Lower leg skin (tissue), 4 donors: ENCODE measurements at places on chromosomes 12 and 14. TPM values are rescaled to one million over a fixed set of nuclear protein-coding genes. Genes with fewer than 3 reads are reported as not detected.

Gene PPP4R4
- 1.2 TPM for total RNA-seq

Gene OR4E2
- total RNA-seq, result not detected

Gene COA8
- total RNA-seq, result 21.0 TPM

Gene SOX5
- 31.2 TPM for total RNA-seq

Gene ISCA2
- 13.7 TPM for total RNA-seq

Gene MGST1
- total RNA-seq, result 47.9 TPM

Gene OAS3
- total RNA-seq, result 17.6 TPM

- DNase-seq, result peak; percentile 58
Observed at GRCh38 chr14:73467800-73468199, 9.5 kb upstream of the NUMB start.

DNA sequence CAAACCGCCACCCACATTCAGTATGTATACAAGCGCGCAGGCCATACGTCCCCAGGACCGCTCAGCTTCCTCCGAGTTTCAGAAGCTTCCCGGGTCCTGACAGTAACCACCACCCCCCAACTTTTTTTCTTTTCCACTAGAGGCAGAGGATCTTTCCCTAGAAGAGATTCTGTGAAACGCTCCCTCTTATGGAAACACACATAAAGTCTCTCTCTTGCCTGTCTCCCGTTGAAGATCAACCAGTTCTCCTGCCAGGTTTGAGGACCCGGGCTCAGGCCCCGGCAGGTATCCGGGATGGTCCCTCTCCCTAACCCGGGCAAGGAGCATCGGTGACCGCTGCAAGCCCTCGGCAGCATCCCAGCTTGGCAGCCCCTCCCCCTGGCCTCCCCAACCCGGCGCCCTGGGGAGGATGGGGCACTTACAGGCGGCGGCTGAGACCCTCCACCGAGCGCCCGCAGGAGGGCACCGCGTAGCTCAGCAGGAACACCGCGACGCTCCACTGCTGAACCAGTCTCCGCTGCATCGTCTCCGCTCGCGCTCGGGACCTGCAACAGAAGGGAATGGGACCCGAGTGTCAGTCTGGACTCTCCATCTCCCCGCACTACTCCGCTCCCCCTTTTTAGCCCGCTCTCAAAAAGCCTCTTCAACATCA, 3.4 kb downstream of the PTHLH start:
- no peak for DNase-seq

GRCh38 chr12:113850309-113851056, 115.6 kb downstream of the RBM19 start:
- no peak for DNase-seq

DNA sequence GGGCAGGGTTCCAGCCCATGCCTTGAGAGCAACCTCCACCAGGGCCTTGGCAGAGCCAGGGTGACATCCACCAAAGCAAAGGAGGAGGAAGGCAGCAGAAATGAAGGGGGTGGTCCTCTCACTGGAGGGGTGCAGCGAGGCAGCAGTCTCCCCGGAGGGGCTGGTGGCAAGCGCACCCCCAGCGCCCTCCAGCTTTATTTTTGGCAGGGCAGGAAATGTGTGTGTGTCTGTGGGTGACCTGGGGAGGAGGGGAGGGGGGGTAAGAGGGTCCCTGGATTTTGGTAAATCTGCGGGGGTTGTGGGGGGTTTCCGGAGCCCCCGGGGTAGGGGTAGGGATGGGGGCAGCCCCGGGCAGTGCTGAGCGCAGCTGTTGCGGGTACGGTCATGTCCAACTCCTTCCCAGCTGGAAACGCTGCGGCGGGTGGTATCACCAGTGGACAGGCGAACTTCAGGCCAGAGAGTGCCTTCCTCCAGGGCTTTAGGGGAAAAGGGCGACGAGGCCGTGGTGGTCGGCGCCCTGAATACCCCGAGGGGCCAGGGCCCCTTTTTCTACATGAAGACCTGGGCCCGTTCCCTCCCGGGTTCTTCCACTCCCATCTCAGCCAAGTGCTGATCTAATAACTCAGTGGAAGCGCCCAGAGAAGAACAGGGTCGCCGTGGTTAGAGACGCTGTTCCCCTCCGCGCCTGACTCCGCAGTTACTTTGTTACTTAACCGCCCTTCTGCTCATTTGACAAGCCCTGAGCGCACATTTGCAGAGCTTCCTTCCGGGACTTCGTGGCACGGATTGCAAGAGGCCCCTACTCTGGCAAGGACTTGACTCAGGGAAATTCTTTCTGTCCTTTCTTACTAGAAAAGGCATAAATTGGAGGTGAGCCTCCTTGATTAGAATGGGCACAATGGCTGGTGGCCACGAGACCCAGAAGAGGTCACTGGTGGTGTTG, 55.2 kb downstream of the FOS start:
- DNase-seq, result peak; percentile 91

DNA sequence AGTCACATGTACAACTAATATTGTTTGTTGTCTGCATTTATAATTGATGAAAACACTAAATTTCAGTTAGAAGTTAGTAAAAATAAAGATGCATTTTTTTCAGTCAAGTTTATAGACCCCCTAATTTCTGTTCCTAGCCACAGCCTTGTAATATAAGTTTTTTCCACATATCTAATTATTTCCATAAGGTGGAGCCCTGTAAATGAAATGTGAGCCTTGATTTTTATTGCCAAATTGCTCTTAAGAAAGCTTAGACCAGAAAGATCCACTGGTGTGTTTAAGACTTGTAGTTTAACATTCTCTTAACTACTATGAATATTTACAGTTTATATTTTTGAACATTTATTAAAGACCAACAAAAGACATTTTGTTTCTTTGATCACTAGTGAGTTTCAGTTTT, 322.1 kb upstream of the RGS6 start:
- no peak for DNase-seq

DNA sequence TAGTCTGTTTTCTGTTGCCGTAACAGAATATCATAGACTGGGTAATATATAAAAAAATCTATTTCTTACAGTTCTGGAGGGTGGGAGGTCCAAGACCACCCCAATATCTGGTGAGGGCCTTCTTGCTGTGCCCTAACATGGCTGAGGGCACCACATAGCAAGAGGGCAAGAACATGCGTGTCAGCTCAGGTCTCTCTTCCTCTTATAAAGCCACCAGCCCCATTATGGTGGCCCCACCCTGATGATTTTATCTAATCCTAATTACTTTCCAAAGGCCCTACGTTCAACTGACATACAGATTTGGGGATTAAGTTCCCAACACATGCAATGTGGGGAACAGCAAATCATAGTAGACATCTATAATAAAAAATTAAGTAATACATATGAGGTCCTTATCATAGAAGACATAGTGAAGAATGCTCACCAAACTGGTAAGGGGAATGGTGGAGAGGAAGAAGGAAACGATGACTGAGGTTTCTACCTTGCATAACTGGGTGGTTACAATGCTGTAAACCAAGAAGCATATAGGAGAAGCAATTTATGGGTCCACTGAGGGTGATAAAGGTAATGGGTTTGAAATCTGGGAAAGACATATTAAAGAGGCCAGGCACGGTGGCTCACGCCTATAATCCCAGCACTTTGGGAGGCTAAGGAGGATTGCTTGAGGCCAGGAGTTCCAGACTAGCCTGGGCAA, 27.0 kb downstream of the BTBD7 start:
- DNase-seq, result no peak

DNA sequence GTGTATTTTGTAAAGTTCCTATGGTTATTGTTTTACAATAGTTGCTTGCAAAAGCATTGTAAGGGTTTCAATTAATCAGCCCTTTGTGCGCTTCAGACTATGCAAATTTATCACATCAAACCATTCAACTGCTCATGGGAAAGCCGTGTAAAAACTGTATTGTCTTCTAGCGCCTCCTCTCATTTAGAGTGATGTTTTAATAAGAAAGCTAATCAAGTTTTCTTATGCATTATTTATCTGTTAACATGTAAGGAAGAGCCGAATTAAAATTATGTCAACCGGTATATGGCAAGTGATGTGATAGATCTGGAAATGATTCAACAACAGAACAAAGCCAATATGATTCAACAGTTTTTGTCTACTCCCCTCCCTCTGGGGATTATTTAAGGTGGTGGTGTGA, 92.5 kb upstream of the RFX4 start:
- no peak for DNase-seq

DNA sequence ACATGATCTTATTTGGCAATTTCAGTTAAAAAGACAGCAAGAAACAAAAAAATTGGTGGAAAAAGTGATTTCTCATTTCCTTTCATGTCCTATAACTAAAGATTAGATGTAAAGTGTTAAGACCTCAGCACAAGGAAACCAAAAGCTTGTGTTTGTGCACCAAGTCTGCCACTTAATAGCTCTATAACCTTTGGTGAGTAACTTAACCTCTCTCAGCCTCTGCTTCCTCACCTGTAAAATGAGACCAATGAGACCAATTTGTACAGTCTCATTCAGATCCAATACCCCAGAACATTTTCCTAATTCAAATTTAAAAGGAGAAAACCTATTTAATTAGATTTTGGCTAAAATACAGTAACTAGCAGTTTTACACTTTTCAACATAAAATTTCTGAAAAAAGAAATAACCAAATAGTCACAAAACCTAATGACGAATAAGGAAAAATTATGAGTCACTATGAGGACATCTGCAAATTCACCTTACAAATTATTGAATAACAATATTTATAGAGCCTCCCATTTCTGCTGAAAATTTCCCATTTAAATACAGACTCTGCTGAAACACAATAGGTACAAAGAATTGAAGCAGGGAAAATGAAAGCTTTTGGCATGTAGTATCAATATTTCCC, 71.1 kb downstream of the EPS8 start:
- no peak for DNase-seq

DNA sequence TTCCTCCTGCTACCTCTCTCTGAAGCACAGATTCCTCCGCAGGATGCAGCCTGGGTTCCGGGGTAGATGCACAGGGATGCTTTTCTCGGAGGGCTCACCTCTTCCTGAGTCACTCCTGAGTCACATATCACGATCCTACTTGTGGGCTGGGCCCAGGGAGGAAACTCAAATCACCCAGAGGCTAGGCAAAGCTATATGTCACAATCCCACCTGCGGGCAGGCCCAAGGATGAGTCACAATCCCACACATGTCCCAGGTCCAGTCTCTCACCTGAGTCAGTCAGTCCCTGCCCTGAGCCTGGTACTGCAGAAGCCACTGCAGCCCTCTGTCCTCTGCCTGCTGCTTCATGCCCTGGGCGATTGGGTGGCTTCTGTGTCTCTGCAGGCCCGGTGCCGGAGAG, 149.0 kb upstream of the GSC start:
- peak; percentile 73 for DNase-seq

GRCh38 chr14:36996133-36996856, 176.1 kb downstream of the SLC25A21 start:
- DNase-seq, result peak; percentile 27

- no peak for DNase-seq
Observed at GRCh38 chr14:105348945-105349699, 34.6 kb downstream of the PACS2 start.

- DNase-seq, result no peak
Observed at GRCh38 chr14:93027810-93028723, 87.7 kb downstream of the ITPK1 start.

GRCh38 chr14:38556252-38556651, 300.4 kb upstream of the CLEC14A start:
- DNase-seq, result no peak

GRCh38 chr12:53171725-53172329, 8.7 kb upstream of the ZNF740 start:
- no peak for DNase-seq

- DNase-seq, result no peak
Observed at GRCh38 chr12:59383079-59383822, 212.6 kb upstream of the SLC16A7 start.

GRCh38 chr12:75872762-75873161, 158.8 kb downstream of the PHLDA1 start:
- DNase-seq, result no peak

DNA sequence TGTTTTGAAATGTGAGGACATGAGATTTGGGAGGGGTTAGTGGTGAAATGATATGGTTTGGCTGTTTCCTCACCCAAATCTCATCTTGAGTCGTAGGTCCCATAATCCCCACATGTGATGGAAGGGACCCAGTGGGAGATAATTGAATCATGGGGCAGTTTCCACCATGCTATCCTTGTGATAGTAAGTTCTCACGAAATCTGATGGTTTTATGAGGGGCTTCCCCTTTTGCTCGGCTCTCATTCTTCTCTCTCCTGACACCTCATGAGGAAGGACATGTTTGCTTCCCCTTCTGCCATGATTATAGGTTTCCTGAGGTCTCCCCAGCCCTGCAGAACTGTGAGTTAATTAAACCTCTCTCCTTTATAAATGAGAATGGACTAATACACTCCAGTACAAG, 18.0 kb downstream of the GALNT6 start:
- DNase-seq, result no peak

DNA sequence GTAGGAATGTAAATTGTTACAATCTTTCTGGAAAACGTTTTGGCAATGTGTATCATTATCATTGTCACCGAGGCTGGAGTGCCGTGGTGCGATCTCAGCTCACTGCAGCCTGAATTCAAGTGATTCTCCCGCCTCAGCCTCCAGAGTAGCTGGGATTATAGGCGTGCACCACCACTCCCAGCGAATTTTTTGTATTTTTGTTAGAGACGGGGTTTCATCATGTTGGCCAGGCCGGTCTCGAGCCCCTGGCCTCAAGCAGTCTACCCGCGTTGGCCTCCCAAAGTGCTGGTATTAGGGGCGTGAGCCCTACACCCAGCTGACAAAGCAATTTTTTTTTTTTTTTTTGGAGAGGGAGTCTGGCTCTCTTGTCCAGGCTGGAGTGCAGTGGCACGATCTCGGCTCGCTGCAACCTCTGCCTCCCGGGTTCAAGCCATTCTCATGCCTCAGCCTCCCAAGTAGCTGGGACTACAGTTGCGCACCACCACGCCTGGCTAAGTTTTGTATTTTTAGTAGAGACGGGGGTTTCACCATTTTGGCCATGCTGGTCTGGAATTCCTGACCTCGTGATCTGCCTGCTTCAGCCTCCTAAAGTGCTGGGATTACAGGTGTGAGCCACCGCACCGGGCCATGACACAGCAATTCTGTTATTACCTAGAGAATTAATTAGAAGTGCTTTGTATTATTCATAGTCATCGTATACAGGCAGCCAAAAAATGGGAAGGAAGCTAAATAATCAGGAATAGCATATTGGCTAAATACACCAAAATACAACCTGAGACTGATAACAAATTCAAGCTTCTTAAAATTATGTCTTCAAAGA, 1.2 kb downstream of the ACTR6 start:
- no peak for DNase-seq

- DNase-seq, result no peak
Observed at GRCh38 chr14:38078393-38078792, 129.3 kb upstream of the SSTR1 start.

- no peak for DNase-seq
Observed at GRCh38 chr12:117158911-117159553, 31.2 kb downstream of the FBXO21 start.

GRCh38 chr12:29208060-29208459, 59.0 kb downstream of the FAR2 start:
- DNase-seq, result no peak

DNA sequence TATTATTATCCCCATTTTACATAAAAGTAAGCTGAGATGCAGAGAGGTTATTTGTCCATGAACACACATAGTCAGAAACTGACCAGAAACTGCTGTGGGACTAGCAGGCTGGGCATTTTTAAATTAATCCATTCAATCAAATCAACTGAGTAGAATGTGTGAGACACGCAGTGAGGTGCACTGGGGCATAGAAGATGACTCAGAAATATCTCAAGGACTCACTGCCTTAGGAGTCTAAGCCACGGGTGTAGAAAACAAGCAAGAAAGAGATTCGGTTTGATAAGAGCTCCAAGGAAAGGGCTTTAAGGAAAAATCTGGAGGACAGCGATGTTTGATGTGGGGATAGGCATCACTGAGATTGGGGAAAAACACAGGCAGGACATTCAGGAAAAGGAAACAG, 127.8 kb downstream of the ANO2 start:
- no peak for DNase-seq

GRCh38 chr14:85400678-85401077, 129.3 kb upstream of the FLRT2 start:
- no peak for DNase-seq
